ENCODE measurements at places on chromosomes 13 and 19. TPM values are rescaled to one million over a fixed set of nuclear protein-coding genes. Genes with fewer than 3 reads are reported as not detected.

YJU2 gene
- total RNA-seq, result 22.2 TPM

GRCh38 chr13:54016542-54016941 is 987.9 kb downstream of the OLFM4 start:
- no peak for DNase-seq

DNA sequence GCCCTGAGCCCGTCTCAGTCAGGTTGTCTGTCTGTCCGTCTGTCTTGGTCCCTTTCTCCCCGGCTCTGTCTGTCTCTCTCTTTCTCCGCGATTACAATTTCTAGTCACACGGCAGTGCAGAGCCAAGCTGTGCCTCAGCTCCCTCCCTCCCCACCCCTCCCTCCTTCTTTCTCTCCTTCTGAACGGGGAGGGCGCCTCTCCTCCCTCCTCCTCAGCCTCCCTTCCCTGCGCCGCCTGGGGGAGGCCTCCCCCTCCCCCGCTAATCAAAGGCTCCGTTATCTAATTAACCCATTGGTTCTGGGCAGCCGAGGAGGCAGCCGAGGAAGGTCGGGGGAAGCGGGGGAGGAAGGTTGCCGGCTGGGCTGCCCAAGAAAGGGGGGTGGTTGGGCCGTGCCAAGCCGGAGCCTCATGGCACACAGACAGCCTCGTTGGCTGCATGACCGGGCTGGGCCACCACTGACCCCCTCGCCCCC is 16.5 kb downstream of the LRRC4B start:
- DNase-seq, result no peak

- DNase-seq, result no peak
These were observed at the start of gene PROZ for GRCh38 chr13:113157929-113158747. Gene PROZ, plus strand, starts transcription at chr13:113158648. Its CDS starts 13 bp downstream, at chr13:113158661.

- peak; percentile 90 for DNase-seq
These were observed at the start of gene TNFSF9 for GRCh38 chr19:6530386-6531162. Gene TNFSF9, plus strand, starts transcription at chr19:6531026. Its CDS starts 11 bp downstream, at chr19:6531037.

GRCh38 chr19:33304760-33305647 is 2.7 kb upstream of the CEBPA start:
- no peak for DNase-seq

- no peak for DNase-seq
These were observed 145.3 kb downstream of the PDS5B start for GRCh38 chr13:32731576-32731975.

DNA sequence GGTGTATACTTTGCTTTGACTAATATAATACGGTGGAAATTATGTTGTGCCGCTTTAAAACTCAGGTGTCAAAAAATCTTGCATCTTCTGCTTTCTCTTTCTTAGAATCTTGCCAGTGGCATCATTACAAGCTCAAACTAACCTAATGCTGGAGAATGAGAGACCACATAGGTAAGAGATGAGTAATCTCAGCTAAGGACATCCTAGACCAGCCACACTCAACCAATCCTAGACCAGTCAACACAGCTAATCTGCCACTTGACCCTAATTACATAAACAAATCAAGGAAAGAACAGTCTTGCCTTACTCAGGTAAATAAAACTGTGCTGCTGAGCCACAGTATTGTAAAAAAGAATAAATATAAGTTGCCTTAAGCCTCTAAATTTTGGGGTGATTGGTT is 1323.9 kb upstream of the SPRY2 start:
- no peak for DNase-seq

GRCh38 chr13:107421951-107422350 is 793.4 kb downstream of the LIG4 start:
- no peak for DNase-seq

PTH2 gene
- total RNA-seq, result not detected

PSG6 gene
- not detected for total RNA-seq

GRCh38 chr19:12937093-12937926 is 1.1 kb upstream of the CALR start:
- no peak for DNase-seq

FLT1 gene
- 51.1 TPM for total RNA-seq

SERPINE3 gene
- 0.31 TPM for total RNA-seq

- DNase-seq, result no peak
These were observed 319 bp downstream of the FRY start for GRCh38 chr13:32031815-32032370.

ZNF667 gene
- 12.5 TPM for total RNA-seq

NEK5 gene
- total RNA-seq, result 0.23 TPM

SIGLEC12 gene
- total RNA-seq, result 0.34 TPM

PLK5 gene
- not detected for total RNA-seq

DNA sequence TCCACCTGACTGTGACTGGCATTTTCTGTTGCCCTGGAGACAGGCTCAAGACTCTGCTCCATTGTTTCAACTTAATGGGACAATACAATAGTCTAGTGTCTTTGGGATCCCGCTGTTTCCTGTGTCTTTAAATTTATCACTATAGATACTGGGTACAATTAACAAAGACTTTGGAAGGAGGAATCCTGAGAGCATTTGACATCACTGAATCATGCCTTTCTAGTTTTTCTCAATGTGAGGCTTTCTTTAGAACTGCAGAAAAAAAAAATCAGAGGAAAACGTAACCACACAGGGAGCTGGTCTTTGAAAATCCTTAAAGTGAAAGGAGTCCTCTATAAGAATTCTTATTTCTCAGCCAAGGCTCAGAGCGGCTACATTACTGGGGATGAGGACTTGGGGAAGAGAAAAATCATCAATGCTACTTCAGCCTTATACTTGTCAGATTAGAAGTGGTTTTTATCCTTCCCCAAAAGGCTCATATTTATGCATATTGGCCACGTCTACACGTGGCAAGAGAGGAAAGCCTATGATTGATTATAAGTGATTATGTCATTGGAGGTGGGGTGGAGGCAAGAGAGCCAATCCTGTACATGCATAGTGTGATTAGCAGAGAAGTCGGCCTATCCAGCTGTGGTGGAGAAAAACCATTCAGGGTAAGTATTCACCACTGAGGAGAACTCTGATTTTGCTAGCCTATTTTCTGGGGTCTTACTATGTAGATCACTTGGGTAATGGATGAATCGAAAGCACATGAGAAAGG is 34.4 kb upstream of the UBL3 start:
- no peak for DNase-seq

DNA sequence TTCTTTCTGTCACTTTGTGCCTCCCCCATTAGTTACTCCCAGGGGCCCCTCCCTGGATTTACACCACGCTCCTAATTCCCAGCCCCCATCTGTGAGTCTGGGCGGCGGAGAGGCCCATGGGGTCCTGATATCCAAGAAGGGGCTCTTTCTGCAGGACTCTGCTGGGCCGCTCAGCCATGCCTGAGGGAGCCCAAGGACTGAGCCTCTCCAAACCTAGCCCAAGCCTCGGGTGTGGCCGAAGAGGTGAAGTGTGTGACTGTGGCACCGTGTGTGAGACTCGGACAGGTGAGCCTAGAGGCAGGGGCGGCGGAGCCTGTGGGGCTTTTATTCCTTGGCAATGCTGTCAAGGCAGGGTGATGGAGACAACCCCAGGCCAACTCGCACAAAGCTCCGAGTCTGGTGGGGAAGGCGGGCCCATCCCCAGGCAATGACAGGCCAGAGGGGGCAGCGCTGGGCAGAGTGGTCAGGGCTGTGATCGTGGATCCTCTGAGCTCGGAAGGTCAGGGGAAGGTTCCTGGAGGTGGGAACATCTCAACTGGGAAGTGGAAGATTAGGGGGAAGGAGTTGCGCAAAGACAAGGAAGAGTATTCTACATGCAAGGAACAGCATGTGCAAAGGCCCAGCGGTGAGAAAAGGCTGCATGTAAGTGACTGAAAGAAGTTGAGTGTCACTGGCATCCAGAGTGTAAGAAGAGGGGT is 1.6 kb downstream of the PLEKHG2 start:
- DNase-seq, result no peak

ZFR2 gene
- total RNA-seq, result 0.91 TPM

GRCh38 chr19:31114585-31114984 is 234.7 kb downstream of the TSHZ3 start:
- no peak for DNase-seq

LIN7B gene
- 10.4 TPM for total RNA-seq

DNA sequence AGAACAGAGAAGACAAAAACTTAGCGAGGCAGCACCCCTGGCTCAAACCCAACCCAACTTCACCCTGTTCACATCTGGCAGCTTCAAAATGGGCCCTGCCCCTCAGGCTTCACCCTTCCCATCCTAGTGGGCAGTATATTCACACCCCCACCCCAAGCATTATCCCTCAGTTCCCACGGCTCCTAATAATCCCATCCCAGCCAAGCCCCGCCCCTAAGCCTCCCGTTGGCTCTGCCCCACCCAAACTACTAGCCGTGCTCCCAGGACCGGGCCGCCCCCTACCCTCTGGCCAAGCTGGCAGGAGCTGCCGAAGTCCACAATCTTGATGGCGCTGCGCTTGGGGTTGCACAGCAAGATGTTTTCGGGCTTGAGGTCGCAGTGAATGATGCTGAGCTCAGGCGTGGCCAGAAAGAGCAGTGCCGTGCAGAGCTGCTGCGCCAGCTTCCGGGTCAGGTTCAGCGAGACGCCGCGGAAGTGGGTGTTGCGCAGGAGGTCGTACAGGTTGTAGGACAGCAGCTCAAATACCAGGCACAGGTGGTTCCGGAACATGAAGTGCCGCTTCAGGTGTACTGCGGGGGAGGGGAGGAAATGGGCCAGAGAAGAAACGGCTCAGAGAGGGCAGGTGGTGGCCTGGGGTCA is 5.8 kb downstream of the DYRK1B start:
- no peak for DNase-seq

MAB21L1 gene
- total RNA-seq, result 0.36 TPM

DNA sequence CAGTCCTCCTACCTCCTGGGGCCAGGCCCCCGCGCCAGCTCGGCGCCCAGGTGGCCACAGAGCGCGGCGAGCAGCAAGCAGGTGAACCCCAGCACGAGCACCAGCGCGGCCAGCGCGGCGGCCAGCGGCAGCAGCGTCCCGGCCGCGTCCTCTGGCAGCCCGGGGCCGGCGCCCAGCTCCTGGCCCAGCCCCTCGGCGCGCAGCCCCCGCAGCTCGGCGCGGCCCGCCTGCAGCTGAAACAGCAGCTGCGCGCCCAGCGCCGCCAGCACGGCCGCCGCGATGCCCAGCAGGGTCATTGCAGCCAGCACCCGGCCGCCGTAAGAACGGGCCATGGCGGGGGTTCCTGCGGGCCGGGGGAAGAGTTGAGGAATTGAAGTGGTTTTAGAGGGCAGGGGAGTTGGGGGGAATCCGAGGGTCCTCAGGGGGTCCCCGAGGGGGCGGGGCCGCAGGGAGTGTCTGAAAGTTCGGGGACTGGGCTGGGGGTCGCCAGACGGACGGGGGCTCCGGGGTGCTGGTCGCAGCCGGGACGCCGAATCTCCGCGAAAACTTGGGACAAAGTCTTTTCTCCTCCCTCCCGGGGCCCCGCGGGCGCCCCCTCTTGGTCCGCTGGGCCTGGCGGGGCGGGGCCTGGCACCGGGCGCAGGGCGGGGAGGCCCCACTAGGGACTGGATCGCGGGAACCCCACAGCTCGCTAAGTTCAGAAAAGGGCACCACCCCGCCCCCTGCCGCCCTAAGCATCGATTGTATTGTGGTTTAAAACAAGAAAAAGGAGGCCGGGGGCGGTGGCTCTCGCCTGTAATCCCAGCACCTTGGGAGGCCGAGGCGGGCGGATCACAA is at the start of gene TMEM221:
TSS of gene TMEM221 (minus strand) at position 538 of the 837 bp plus-strand sequence. CDS start at position 332, 206 bp downstream.
- no peak for DNase-seq

ELSPBP1 gene
- total RNA-seq, result not detected

GRCh38 chr13:23811366-23812062 is 77.7 kb downstream of the MIPEP start:
- DNase-seq, result no peak

- no peak for DNase-seq
These were observed 13.1 kb downstream of the ERFL start for GRCh38 chr19:41915021-41915775.

PLEKHJ1 gene
- 52.0 TPM for total RNA-seq

CEBPG gene
- 31.3 TPM for total RNA-seq

DNA sequence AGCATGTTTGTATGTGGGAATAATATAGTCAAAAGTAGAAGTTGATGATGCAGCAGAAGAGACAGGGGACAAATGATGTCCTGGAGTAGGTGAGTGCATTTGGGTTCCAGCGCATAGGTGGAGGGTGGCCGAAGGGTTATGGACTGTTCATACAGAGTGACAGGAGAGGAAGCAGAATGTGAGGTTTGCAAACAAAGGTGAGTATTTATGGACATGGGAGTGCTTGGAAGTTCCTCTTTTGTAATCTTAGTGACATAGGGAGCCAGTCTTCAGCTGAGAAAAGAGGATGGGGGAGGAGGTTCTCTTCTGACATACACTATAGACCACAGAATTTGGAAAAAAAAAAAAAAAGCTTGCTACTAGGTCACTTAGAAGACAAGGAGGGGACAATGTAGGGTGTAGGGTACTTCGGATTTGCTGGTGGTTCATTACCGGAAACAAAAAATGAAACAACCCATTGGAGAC is 331.6 kb downstream of the DLEU7 start:
- no peak for DNase-seq

GRCh38 chr13:98089246-98089645 is 53.6 kb upstream of the FARP1 start:
- DNase-seq, result no peak

DNA sequence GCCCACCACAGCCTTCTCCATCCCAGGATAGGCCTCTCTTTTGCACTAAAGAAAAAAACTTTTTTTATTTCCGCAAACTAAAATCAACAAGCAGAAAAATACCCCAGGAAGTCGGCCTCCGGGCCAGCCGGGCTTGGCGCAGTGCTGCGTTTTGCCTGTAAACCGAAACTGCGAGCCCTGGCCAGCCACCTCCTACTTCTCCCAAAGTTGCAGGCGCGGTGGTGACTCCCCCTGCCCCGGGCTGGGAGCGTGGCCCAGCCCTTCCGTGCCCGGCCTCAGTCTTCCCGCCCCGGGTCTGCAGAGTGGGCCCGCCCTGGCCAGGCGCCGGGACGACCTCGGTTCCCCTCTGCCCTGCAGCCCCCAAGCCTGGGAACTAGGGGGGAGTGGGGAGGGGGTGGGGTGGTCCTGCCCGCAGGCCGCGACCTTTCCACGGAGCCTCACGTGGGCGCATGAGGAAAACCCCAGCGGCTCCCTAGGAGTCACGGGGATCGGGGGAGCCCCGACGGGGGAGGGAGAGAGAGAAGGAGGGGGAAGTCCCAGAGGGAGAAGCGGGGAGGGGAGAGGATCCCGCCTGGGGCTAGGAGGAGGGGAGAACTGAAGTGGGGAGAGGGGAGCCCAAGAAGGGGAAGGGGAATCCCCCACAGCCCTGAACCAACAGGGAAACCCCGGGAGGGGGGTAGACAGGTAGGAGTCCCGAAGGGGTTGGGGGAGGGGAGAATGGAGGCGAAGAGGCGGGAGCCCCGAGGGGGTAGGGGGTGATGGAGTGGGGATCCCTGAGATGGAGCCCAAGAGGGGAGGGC is 3.0 kb downstream of the GADD45B start:
- DNase-seq, result peak; percentile 88

- no peak for DNase-seq
These were observed 785 bp downstream of the NHLRC3 start for GRCh38 chr13:39039041-39039440.

DNA sequence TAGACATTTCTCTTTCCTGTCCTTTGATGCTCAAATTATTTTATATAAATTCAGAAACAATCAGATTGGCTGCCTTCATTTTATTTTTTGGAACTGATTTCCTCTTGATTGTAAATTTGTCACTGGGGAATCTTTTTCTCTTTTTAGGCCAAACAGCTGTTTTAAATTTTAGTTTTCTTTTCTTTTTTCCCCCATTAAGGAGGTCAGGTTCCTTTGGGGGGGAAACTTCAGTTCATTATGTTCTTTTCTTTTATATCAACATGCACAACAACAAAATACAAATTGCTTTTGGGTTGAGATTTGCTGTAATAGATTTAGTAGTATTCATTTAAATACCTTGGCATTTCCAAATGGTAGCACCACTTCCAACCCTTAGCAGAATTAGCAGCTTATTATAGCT is 264.8 kb upstream of the SPRY2 start:
- no peak for DNase-seq

GRCh38 chr13:77386880-77387606 is 60.1 kb upstream of the MYCBP2 start:
- no peak for DNase-seq

Measured in ureter (tissue), 1 donor.